SW480 (cell line): ENCODE measurements at places on chromosomes 5 and 9.

- no peak for DNase-seq
Measured at GRCh38 chr9:354453-354852, 139.8 kb downstream of the DOCK8 start.

DNA sequence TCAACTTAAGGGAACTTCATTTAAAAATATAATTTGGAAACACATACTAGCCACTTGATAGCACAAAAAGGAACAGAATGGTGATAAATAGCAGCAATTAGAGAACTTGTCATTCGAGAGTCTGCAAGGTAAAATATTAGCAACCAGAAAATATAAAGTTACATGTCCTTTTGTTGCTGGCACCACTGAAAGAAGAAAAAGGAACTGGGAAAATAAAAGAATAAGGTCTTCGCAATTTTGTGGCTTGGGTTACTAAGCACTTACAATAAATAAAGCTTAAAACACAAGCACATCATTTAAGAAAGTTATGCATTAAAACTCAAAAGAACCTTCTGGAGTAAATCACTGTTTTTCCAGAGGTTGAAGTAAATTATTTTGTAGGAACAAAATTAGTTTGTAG lies 149.9 kb upstream of the FBN2 start:
- no peak for DNase-seq

- DNase-seq, result no peak
Measured at GRCh38 chr9:115781070-115781736, 372.4 kb upstream of the PAPPA start.

- DNase-seq, result no peak
Measured at GRCh38 chr9:686321-686813, 155.1 kb upstream of the DMRT1 start.

DNA sequence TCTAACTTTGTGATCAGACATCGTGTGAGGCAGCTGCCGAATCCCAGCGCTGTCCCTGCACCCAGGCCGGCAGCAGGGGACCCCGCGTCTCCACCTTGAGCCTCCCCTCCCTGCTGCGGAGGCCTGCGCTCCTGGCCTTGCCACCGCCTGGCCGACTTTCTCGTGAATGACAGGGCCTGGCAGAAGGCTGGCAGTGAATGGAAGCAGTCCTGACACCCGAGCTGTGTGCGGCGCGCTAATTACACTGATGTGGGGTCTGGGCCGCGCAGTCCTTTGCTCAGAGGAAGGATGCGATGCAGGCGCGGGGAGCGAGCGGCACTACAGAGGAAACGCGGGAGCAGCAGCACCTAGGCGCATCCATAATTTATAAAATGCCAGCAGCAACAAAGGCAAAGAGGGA lies 40.3 kb downstream of the POU4F3 start:
- no peak for DNase-seq

GRCh38 chr5:67454957-67455561 lies 258.5 kb upstream of the CD180 start:
- no peak for DNase-seq

- DNase-seq, result no peak
Measured at GRCh38 chr9:129435291-129435690, 185.6 kb downstream of the C9orf50 start.

DNA sequence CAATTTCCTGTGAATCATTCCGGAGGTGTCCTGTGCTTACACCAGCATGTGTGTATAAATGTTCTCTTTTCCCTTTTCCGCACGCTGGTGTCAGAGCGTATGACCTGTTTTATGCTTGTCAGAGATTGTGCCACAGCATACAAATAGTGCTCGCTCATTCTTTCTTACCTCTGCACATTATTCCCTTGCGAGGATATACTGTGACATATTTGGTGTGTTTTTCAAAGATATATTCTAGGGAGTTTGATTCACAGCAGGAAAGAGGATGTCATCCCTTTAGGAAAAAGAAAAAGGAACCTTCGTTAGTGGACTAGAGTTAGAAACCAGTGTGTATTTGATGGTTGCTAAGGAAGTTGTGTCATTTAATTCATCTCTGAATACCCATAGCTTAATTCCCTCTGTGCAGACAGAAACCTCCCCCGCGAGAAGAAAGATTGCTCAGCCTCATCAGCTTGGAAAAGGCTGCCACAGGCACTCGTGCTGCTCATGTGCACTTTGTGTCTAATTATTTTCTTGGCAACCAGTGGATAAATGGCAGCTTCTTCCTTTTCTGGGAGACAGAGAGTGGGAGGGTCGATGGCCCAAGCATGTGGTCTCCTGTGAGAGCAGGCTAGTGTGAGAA lies 14.7 kb upstream of the CCIN start:
- DNase-seq, result no peak

DNA sequence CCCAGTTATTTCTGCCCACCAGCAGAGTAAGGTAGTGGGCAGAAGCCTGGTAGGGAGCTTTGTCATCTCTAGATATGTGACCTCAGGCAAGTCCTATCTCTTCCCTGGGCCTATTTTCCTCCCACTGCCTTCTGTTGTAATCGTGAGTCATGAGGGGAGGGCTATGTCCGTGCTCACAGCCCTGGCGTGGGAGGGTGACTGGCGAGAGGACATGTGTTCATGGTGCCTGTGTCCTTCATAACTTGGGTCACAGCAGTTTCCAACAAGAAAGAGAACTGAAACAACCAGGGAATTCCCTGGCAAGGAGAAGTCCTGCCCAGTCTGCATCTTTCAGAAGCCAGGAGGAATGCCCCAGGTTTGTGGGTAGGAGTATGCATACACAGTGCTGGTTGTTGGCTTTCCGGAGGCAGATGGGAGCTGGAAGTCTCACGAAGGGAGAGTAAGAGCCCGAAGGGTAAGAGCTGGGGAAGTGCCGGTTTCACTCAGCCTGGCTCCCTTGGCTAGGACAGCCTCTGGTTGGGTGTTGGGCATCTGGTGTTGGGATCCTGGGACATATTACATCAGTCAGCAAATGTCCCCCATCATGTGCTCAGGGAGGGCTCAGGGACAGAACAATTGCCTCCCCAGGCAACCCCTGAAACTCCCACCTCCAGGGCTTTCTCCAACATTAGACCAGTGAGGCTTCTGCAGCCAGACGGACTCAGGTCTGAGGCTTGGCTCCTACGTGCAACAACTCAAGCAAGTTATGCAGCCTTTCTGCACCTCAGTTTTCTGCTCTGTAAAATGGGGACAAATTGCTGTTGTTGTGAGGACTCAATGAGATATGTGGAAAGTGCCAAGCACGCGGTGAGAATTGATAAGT lies 4.3 kb upstream of the TIFAB start:
- peak; percentile 66 for DNase-seq

GRCh38 chr5:111245654-111246053 lies 21.5 kb downstream of the CAMK4 start:
- DNase-seq, result no peak

GRCh38 chr9:74412236-74412979 lies 84.7 kb upstream of the RORB start:
- DNase-seq, result no peak

GRCh38 chr5:146490089-146490843 lies 25.7 kb downstream of the GPR151 start:
- no peak for DNase-seq

GRCh38 chr5:133925866-133926488 lies 42.4 kb downstream of the C5orf15 start:
- no peak for DNase-seq

DNA sequence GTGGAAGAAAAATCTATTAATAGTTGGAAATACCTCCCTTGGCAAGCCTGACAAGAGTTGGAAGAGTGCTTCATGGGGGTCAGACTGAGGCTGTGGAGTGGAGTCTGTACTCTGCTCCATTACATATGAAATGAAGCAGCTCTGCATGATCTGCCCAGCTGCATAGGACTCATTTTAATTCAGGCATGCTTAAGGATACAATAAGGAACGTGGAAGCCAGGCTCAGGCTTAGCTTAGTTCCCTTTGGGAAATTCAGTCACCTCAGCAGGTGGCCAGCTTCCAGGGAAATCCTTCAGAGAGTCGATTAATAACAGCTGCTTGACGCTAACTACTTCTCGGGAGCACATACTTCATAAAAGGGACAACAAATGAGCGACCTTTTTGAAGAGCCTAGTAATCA lies 1672.9 kb upstream of the WWC1 start:
- no peak for DNase-seq

DNA sequence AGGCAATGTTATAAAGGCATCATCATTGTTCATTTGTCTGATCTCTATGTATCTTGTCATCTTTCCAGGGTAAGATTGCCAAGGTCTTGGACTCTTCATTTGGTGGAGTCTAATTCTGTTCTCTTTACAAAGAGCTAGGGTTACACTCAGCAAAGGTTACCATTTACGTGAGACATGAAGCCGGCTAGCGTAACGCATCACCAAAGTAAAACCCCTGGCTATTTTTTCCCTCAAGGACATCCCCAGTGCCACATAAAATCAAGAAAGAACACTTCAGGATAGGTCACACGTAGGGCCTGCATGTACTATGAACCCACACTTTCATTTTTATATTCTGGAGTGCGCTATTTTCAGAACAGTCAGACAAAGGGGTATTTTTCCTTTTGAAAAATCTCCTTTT lies 20.0 kb upstream of the MYOT start:
- DNase-seq, result no peak

DNA sequence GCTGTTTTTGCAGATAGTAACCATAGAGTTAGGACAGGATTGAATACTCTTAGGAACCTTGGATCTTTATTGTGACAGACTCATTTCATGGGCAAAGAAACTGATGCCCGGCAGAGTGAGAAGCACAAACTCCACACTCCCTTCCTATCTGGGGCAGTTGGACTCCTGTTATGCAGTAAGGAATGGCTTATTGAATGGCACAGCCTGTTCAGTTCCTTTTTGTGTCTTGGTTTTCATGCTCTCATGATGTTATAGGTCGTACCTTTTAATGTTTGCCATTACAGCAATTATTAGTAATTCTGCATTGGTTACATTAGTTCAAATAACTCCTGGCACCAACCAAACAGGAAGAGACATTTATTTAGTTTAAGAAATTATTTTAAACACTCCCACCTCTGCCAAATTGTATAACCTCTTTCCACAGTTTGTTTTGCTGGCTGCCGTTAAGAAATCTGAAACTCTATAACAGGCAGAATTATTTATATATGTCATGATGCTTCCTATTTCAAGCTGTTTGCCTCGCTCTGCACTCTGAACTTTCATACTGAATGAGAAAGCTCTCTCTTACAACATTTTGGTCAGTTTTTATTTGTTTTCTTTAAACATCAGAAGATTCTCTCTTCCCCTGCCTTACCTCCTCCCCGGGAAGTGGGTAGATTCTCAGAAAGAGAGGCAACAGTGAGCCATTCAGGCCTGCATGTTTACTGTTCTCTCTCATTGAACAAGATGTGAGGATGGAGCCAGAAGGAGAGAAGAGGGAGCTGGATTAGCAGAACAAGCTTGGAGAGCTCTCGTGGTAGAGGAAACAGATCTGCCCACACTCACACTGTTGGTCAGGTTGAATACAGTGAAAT lies 144.4 kb downstream of the ARHGEF28 start:
- DNase-seq, result no peak

- DNase-seq, result no peak
Measured at GRCh38 chr5:80754900-80755299, 100.1 kb upstream of the DHFR start.

- no peak for DNase-seq
Measured at GRCh38 chr9:119216651-119217331, 152.4 kb downstream of the BRINP1 start.

DNA sequence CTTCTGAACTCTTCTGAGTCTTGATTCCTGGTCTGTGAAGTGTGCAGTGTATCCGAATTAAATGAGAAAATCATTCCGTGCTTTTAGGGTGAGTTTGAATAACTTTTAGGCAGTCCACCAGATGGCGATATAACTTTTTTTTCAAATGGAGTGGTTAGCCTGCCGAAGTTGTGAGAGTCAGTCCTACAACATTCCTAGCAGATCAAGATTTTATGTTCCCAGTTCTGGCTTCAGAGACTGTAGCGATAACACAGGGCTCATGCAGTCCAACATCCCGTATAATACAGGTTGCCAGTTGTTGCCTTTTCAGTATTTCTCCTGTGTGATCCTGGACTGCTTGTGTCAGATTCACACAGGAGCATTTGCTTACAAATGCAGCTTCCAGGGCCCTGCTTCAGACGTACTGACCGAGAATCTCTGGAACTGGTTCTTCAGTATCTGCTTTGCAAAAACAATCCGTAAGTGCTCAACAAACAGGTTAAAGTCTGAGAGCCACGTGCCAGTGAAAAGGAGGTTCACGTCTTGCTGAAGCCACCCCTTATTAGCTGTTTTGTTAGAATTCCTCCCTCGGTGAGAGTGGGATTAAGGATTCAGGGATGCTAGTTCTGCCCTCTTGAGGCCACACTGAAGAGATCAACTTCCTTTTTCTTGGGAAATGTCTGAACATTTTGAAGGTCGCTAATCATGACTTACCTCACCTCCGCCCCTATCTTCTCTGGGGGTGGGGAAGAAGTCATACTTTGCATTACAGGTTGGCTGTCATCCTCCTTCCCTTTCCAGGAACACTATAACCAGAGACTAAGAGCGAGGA lies 22.8 kb downstream of the SMIM3 start:
- DNase-seq, result peak; percentile 66

DNA sequence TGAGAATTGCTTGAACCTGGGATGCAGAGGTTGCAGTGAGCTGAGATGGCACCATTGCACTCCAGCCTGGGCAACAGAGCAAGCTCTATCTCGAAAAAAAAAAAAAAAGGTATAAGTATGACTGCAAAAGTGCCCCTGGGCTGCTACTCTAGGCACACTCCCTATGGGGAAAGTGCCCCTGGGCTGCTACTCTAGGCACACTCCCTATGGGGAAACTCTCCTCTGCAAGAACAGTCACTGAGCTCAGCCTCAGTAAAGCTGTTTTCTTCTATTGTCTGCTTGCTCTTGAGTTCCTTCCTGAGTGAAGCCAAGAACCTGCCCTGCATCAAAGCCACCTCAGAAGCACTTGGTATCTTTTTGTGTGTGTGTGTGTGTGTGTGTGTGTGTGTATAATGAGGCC lies 20.9 kb upstream of the TENT2 start:
- DNase-seq, result no peak

- no peak for DNase-seq
Measured at GRCh38 chr5:57334475-57334874, 148.1 kb downstream of the ACTBL2 start.

- DNase-seq, result peak; percentile 94
Measured at GRCh38 chr5:10635257-10635866, 71.5 kb downstream of the ANKRD33B start.

DNA sequence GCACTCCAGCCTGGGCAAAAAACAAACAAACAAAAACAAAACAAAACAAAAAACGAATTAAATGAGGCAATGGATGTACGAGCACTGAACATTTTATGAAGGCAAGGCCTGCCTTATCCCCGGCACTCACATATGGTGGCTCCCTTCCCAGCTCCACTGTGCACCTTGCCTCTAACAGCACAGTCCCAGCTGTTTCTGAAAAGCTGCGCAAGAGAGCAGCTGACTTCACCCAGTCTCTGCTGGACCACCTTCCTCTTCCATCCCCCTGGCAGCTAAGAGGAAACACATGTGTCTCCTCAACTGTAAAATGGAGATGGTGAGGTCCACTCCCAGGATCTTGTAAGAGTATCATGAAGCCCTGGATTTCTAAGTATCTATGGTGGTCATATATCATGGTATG lies 100.7 kb downstream of the KLF4 start:
- DNase-seq, result no peak
